ENCODE measurements at places on chromosomes 2 and 18.

DNA sequence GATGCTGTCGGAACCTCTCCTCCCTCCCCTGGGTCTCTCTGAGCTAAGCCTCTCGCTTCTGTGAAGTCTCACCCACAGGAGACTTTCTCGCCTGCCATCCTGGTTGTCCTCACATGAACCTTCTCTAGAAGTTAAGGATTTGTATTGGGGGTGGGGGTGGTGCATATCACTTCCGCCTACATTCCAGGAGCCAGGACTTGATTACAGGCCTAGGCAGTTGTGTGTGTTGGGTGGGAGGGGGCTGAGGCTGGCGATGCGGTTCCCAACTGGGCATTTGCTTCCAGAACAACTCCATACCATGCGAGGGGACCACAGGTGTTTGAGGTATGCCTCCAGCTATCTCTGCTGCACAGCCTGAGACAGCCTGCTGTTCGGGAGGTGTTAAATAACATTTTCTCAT, 56.8 kb upstream of the MGAT4A start:
- DNase-seq: no peak

- no peak for DNase-seq
Observed at GRCh38 chr18:9029131-9029530, 73.4 kb upstream of the NDUFV2 start.

GRCh38 chr18:51461956-51462355, 264.5 kb upstream of the MEX3C start:
- DNase-seq: no peak

DNA sequence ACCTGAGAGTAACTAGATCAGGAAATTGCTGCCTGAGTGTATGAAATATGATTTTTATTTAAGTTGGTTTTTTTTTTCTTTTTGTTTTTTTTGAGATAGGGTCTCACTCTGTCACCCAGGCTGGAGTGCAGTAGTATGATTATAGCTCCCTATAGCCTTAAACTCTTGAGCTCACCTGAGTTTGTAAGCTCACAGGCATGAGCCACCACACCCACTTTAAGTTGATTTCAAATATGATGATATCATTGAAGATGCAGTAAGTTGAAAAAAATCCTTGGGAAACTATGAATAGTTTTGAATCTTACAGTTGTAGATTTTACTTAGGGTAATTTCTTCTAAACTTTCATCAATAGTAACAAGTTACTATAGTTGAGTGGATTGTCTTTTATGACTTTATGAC, 234.7 kb downstream of the ZNF407 start:
- no peak for DNase-seq

- no peak for DNase-seq
Observed at GRCh38 chr2:64249426-64249825, 105.2 kb upstream of the PELI1 start.

- no peak for DNase-seq
Observed at GRCh38 chr2:43898838-43899346, 60.1 kb downstream of the ABCG8 start.

- no peak for DNase-seq
Observed at GRCh38 chr2:1972948-1973347, 228.6 kb upstream of the PXDN start.

- DNase-seq: no peak
Observed at GRCh38 chr2:196530910-196531309, 108.6 kb upstream of the CCDC150 start.

GRCh38 chr2:175030380-175031271, 25.4 kb upstream of the CHN1 start:
- DNase-seq: peak; percentile 26

DNA sequence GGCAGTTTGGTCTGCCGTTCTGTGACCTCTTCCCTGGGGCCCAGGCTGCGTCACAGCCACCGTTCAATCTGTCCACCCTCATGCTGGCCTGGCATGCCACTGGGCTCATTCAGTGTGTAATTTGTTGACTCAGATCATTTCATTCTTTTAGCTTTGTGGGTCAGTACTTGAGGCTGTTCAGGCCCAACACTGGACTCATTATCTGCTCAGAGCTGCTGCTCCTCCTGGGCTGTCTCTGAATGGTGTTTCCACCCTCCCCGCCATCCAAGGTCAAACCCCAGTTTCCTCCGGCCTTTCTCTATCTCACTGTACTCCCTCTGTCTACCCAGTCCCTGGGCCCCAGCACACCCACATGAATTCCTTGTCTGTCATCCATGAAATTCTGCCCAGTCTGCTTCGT, 152.4 kb upstream of the NCK2 start:
- DNase-seq: no peak

GRCh38 chr2:8640498-8640897, 41.4 kb upstream of the ID2 start:
- no peak for DNase-seq

DNA sequence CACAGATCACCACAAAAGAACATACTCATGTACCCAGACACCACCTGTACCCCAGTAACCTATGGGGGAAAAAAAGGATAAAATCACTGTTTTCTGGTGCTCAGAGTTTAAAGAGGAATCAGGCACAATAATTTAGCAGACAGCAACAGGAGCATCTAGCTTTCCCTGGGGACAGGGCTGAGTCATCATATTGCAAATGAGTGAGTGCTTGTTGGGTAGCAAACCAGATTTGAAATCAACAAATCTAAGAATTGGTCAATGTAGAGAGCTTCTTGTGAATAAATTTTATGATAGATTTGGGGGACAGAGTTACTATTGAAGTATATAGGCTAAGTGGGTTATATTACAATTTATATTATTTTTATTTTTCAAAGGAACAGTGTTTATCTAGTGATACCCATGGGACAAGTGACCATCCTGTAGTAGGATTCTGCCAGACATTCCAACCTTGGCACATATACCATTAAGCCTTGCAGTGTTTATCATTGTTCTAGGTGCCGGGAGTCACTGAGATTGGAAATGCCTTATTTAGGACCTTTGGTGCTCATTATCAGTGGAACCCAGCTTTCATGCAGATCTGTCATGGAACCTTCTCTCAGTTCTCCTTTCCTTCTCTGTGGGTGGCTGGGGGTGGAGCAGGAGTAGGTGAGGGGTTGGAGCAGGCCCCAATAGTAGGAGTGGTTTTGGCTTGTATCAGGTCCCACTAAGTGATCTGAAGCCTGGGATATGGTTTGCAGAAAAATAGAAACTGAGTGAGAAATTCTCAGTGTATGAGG, 117.2 kb downstream of the CERS6 start:
- DNase-seq: no peak

- no peak for DNase-seq
Observed at GRCh38 chr2:94622113-94622618, 249.1 kb upstream of the TEKT4 start.

DNA sequence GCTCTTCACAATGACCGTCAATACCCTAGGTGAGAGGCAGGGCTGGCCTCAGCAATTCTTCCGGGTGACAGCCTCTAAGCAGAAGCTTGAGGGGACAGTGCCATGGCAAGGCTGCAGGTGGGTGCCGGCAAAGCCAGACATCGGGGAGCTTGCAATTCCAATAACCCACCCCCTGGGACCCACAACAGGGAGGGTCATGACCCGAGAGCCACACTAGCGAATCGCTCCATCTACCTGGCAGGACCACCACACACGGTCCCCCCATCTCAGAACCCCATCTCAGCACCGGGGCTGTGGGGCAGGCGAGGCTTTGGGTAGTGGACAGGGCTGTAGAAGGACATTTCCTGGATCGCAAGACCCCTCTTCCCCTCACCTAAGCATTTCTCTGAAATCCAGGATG, 177.2 kb downstream of the ACKR3 start:
- DNase-seq: no peak

DNA sequence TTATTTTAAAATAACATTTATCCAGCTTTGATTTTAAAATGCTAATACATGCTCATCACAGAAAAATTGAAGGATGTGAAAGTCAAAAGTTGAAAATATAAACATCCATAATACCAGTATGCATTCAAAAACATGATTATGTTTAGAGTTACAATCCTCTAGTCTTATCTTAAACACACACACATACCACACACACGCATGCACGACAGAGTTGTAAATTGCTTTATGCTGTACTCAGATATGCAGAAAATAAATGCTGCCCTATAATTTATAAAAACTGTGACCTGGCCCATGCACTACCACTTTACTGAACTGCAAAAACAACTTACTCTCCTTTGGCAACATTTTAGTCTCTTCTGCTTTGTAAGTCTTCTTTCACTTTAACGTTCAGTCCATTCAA, 793.0 kb upstream of the FANCL start:
- no peak for DNase-seq

DNA sequence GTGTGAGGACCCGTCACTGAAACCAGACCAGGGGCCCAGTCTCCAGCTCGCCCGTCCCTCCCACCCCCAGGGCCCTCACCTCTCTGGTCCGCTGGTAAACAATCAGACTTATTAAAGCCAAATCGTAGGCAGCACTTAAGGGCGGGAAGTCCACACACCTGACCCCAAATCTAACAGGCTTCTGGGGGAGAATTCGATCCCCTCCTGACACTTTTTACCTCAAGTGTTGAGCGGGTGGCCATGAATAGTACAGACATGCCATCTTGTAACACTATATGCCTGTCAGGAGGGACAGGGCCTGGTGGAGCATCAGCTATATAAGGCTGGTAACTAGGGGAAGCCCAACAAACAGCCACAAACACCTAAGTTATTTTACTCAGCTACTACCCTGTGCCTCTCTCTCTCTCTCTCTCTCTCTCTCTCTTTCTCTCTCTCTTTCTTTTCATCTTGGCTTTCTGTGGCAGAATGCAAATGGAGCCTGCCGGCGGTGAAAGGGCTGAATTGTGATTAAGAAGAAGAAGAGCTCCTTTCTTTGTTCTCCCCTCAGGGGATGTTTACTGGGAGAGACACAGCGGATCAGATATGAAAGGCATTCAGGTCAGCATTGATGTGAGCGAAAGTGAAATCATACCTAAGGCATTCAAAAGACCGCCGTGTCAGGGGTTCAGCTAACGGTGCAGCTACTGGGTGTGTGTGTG, 9.5 kb downstream of the ZEB2 start:
- no peak for DNase-seq

GRCh38 chr18:73461038-73461779, 593.4 kb upstream of the NETO1 start:
- DNase-seq: no peak

DNA sequence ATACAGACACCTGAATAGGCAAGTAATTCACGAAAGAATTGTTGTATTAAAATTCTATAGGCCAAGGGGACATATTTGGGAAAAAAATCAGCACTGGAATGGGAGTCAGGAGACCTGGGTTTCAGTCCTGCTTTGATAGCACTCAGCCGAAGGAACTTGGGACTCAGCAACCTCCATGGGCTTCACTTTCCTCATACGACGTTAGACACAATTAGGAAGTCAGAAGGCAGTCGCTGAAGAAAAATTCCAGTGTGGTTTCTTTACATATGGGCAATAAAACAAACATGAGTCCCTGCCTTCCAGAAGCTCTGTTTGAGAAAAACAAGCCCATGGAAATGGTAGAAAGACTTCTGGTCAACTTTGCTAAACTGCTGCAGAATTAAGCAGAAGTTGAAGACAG, 15.1 kb upstream of the CYRIA start:
- no peak for DNase-seq

GRCh38 chr2:207951734-207952470, 73.4 kb downstream of the PLEKHM3 start:
- no peak for DNase-seq

- no peak for DNase-seq
Observed at GRCh38 chr2:176657393-176657792, 388.2 kb downstream of the MTX2 start.

GRCh38 chr2:121682396-121683298, 33.4 kb upstream of the CLASP1 start:
- no peak for DNase-seq

GRCh38 chr18:43049021-43049420, 66.5 kb downstream of the RIT2 start:
- DNase-seq: no peak

DNA sequence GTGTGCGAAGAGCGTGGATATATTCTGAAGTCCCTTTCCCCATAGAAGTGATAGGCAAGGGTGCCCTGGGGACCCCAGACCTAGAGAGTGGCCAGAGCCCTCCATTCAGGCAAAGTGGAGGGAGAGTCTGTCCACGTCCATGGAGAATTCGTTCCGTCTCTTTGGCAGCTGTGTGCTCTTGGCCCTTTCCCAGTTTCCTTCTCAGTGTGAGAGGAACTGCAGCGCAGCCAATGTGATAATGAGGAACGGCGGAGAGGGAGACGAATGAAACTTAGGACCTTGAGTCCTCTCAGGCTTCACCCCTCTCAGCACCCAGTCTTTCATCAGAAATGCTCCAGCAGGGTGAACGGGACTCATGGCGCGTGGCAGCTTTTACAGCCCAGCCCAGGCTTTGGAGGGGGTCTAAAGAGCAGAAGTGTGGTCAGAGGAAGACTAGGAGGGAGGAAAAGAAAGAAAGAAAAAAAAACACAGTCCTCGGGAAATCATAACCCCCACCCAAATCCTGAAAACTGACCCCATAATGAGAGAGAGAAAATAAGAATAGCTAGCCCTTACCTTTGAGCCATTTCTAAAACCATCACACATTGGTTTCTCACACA, 95.0 kb upstream of the RIOK3 start:
- DNase-seq: no peak

- no peak for DNase-seq
Observed at GRCh38 chr2:153408710-153409385, 69.7 kb downstream of the RPRM start.

- no peak for DNase-seq
Observed at GRCh38 chr2:11802782-11803191, 56.4 kb downstream of the LPIN1 start.

GRCh38 chr18:38933322-38933721, 1367.7 kb upstream of the CELF4 start:
- DNase-seq: no peak

DNA sequence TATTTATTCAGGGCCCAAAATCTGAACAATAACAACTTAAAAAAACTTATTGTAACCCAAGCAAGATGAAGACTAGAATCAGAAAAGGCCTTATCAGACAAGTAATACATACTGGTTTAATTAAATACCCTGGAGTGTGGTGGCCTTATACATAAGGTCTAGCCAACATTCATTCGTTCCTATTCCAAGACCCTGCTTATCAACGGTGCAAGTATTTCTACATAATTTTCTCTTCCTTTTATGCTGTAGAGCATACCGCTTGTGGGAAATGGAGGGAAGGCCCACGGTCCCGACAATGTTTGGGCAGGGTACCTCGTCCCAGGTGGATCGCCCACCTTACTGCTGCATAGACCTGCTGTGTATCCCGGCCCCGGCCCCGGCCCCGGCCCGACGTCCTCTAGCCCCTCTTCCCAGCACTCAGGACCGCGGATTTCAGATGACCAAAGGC, 708 bp downstream of the ZNF24 start:
- no peak for DNase-seq

GRCh38 chr18:48804856-48805610, 145.7 kb downstream of the SMAD7 start:
- DNase-seq: no peak

DNA sequence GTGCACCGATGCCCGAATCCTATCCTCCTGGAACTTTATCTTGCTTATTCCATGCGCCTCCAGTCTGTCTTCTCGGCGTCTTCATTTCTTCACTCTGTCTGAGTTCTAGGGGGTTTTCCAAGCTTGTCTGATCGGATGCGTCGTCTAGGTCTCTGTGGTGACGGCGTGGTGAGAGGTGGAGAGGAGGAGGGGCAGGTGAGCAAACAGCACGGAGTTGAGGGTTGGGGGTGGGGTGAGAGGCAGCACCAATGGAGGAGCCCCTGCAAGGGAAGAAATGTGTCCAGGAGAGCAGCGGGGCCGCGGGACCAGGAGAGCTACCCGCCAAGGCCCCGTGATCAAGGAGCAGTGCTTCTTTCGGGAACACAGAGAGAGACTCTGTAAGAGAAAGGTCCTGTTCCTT, 131.3 kb upstream of the TWIST2 start:
- no peak for DNase-seq

GRCh38 chr2:181857483-181857882, 34.0 kb upstream of the ITPRID2 start:
- DNase-seq: no peak

GRCh38 chr18:34867520-34867919, 157.4 kb downstream of the DTNA start:
- DNase-seq: no peak

All from H54 (cell line).